ENCODE measurements at places on chromosomes 5 and 9.

GRCh38 chr9:95096807-95097206 is 220.7 kb downstream of the FANCC start:
- DNase-seq = no peak

GRCh38 chr5:53360811-53361210 is 119.6 kb upstream of the FST start:
- DNase-seq = no peak

GRCh38 chr5:180815293-180815917 is 12.8 kb upstream of the MGAT1 start:
- no peak for DNase-seq

- DNase-seq = no peak
Observed at GRCh38 chr9:28688172-28688571, 1114.9 kb upstream of the C9orf72 start.

GRCh38 chr5:58851571-58851970 is 268.7 kb downstream of the RAB3C start:
- DNase-seq = no peak

DNA sequence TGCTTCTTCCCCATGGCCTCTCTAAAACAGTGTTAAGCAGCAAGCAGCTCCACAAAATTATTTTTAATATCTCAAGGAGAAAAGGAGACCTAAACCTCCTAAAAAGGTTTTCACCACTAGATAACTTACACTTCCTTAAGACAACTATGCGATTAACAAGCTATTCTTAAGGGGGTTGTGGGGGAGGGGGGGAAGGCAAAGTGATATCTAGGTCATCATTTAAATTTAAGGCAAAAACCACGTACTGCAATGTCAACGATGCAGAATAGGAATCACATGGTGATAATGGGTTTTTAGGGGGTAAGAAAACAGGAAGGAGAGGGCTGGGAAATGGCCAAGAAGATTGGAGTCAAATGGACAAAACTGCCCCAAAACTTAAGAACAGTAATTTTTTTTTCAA is 32.6 kb downstream of the CSNK1A1 start:
- DNase-seq = no peak

- no peak for DNase-seq
Observed at GRCh38 chr9:72509635-72510034, 11.8 kb upstream of the TMC1 start.

- DNase-seq = no peak
Observed at GRCh38 chr9:14366076-14366475, 52.1 kb upstream of the NFIB start.

DNA sequence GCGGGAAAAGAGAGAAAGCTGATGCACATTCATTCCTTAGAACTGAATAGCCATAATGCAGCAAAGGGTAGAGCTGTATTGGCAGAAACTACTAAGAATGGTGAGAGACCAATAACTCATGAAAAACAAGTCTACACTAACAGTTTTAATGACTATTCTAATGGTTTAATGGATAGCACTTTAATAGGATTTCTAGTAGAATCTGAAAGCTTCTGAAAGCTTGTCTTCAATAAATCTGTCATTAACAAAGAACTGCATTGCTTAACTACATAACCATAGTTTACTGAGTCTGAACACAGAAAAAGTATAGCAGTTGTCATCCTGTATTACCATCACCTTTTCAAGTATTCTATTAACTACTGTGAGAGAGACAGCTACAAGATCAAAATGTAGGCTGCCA is 617.8 kb upstream of the DMAC1 start:
- no peak for DNase-seq

GRCh38 chr5:99033014-99033900 is 104.5 kb upstream of the CHD1 start:
- DNase-seq = no peak

GRCh38 chr5:91424638-91425436 is 41.7 kb upstream of the ARRDC3 start:
- no peak for DNase-seq

DNA sequence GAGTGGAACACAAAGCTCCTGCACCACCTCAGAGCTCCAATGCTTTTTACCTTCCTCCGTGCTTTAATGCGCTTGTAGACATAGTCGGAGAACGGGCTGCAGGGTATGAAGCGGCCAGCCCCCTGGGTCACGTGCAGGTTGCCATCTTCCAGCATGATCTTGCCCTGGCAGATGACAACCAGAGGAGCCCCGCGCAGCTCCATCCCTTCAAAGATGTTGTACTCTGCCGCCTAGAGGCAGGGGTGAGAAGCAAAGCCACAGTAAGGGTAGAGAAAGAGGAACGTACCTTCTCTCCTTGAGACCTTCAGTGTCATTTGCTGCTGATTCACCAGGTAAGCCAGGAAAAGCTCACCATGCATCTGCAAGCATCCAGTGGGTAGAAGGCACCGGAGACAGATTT is 112.3 kb downstream of the DPYSL3 start:
- no peak for DNase-seq

- no peak for DNase-seq
Observed at GRCh38 chr5:147845618-147846017, 14.1 kb upstream of the SPINK1 start.

DNA sequence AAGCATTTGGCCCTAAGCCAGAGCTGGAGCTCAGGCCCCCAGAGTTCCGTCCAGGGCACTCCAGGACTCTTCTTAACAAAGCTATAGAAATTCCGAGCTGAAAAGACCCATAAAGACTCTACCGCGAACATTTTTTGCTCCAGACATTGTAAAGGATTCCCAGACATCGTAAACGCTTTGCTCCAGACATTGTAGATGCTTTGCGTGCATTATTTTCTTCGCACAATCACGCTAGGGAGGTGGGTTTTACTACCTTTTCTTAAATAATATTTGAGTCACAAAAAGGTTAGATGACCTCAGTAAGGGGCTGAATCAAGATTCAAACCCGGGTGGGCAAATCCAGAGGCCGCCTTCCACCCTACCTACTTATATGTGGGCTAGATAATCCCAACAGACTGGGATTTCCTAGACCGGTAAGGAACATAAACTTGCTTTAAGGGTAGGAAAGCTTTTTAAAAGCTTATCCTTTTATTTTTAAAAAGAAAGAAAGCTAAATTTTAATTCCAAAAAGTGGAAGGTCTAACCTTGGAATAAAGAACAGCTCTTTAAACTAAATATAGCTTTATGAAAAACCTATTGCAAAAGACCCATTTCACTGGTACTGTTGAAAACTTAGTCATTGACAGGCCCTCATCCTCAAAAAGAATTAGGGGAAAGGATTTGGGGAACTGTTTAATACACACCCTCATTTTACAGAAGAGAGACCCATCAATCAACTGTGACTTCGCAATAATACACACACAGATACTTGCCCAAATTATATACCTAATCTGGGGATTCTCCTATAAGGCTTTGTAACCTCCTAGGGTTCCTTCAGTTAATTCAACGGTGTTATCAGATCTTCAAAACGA is 822 bp upstream of the TNIP1 start:
- DNase-seq = no peak

DNA sequence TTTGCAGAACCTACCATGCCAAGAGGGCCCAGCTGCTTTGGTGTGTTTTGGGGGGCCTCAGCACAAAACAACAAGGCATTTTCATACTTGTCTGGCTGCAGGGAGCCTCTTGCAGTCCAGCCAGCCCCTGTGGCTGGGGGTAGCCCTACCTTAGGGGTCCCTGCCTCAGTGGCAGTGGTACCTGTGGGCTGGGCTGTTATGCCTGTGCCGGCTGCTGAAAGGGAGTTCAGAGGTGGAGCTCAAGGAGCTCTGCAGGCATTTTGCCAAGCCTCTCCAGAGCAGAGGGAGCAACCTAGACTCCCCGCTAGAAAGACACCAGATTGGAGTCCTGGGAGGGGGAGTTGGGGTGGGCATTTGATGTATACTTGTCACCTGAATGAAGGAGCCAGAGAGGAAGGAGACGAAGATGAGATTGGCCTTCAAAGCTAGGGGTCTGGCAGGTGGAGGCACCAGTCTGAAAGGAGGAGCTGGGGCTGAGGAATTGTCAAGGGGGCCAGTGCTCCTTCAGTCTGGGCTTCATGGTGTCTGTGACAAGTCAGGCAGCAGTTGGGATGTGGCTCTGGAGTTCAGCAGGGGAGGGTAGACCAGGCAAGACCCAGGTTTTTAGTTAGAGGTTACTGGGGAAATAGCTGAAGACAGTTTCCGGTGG is 1.5 kb downstream of the SHROOM1 start:
- DNase-seq = no peak

- DNase-seq = no peak
Observed at GRCh38 chr9:19876569-19877316, 87.9 kb upstream of the SLC24A2 start.

DNA sequence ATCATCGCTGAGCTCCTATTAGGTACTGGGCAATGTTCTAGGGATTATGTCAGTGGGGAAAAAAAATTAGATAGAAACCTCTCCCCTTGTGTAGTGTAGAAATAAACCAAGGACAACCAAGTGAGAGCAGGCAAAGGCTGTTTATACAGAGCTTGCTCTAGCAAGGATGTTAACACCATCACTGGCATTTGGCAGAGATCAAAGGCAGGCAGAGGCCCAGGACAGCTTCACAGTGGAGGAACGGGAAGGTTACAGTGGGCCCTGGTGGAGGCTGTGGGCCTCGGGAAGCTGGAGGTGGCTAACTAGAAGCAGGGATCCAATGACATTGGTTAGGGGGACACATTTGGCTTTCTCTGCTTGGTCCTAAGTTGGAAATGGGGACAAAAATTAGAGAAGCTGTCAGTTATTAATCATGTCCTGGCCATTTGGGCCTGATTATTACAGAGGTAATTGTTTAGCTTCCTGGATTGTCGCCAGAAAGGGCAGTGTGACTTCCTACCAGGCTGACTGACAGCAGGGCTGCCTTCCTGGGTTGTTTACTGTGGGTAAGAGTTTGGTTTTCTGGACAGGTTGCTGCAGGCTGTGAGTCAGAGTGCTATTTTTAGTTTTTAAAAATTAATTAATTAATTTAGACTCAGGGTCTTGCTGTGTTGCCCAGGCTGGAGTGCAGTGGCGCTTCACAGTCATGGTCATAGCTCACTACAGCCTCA is 259.3 kb downstream of the ROR2 start:
- DNase-seq = no peak

DNA sequence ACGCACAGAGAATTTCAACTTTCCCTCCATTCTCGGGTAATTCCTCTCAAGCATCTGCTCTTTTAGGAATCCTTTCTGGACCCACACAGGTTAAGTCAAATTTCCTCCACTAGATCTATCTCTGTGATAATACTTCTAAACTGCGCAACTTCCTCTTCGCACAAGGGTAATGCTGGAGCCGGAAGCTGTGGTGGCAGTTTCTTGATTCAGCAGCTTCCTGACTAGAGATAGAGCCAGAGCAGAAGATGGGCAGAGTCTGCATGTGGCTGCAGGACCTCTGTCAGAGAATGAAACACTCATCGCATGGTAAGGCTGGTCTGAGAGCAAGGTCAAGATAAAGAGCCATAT is 11.1 kb upstream of the CDC42SE2 start:
- no peak for DNase-seq

GRCh38 chr5:170159101-170159698 is 53.5 kb downstream of the FOXI1 start:
- no peak for DNase-seq

DNA sequence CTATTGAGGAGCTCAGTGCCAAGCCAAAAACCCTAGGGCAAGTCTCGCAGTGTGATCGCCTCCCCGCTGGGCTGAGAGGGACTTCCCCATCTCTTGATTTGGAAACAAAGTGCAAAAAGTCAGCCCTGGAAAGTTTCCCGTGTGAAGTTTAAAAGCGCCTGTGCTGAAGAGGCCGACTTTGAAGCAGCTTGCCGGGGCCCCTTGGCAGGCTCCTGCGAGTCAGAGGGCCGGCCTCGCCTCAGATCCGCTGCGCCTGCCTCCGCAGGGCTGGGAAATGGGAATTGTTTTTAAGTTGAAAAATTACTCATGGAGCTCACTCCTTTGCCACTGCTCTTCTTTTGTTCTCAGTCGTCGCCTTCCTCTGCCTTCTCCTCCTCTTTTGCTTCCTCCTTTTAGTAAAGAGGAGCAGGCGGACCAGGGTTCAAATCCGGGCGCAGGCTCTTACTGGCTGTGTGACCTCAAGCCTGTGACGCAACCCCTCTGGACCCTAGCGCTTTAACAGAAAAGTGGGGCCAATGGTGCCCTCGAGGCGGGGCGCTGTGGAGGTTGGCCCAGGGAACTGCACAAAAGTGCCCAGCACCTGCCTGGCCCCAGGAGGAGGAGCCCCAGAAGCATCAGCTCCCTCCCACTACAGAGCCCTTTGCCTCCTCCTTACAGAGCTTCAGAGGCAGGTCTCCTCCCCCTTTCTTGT is 14.7 kb upstream of the LHX2 start:
- DNase-seq = no peak

DNA sequence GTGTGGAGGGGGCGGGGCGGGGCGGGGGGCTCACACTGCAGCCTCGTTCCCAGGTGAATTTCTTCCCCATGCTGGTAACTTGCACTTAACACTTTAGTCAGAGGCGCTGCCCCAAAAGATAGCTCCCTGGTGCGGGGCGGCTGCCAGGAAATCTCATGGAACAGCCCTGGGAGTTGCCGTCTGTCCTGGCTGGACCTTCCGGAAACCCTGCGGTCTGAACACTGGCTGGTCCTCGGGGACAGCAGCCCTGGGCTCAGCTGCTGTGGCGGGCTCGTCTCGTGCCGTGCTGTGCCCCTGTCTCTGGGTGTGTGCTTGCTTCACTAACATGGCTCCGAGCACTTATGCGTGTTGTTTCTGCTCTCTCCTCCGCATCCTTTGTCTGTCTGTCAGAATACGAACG is 25.8 kb downstream of the PTGES2 start:
- DNase-seq = no peak

GRCh38 chr5:78618303-78618702 is 30.3 kb downstream of the LHFPL2 start:
- no peak for DNase-seq

DNA sequence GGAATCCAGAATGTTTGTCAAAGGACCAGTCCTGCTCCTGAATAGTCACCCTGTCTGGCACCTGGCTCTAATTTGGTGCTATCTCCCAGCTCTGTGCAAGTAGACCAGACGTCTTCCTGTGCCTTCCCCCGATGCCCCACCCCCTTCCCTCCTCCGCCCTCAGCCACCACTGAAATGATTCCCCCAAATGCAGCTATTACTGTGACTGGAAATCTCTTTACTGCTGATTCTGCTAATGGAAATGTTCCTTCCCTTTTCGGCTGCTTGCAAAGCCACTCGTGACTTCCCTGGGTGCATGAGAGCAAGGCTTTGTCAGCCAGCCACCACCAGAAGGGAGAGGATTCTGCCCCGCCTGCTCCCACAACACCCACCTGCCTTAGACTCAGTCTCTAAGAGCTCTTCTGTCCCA is 11.4 kb downstream of the ASTN2 start:
- DNase-seq = peak; percentile 60

DNA sequence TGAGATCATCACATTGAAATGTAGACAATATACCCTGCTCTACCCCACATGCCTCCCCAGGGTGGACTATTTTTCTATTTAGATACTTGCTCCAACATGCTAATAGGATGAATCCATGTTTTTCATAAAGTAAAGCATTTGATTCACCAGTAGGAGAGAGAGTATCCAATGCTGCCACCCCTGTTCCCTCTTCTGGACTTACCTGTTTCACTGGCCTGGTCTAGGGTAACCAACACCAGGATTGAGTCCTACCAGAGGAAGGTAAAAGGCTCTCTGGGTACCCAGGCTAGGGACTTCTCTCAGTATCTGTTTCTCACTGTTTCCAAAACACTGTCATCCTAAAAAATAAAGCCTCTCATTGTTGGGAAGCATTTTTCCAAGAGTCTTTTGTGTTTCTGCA is 30.2 kb upstream of the GABRP start:
- no peak for DNase-seq

All from nucleus accumbens (tissue), 56 donors.